Stimulated activated CD8-positive, alpha-beta memory T cell treated with anti-CD3 and anti-CD28 coated beads, Interleukin-4, amount 100 ng/mL, for 1 hour (primary cell): ENCODE measurements at places on chromosomes 1 and 21.

- no peak for DNase-seq
These were observed 223.1 kb downstream of the NPHP4 start for GRCh38 chr1:5769146-5769545.

- DNase-seq, result no peak
These were observed 47.0 kb downstream of the NAV1 start for GRCh38 chr1:201585901-201586300.

GRCh38 chr1:229572286-229572685 lies 13.8 kb upstream of the ABCB10 start:
- no peak for DNase-seq

GRCh38 chr1:163094182-163094581 lies 25.0 kb downstream of the RGS4 start:
- no peak for DNase-seq

DNA sequence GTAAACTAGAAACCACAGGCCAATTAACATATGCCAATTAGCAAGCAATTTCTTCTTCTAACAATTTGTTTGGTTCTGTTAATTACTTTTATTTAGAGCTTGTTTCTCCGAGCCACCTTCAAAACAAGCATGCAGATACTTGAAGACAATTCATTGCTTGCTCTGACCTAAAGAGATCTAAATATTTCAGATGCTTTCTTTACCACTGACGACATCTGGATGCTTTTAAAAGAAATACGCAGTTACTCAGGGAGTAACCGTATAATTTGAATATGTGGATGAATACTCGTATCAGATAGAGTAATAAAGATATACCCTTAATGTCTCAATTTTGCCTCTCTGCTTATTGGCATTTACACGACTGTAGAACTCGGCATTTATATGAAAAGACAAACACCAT lies 390.0 kb downstream of the DISC1 start:
- no peak for DNase-seq

- no peak for DNase-seq
These were observed 45.9 kb downstream of the PIK3R3 start for GRCh38 chr1:46086576-46086975.

DNA sequence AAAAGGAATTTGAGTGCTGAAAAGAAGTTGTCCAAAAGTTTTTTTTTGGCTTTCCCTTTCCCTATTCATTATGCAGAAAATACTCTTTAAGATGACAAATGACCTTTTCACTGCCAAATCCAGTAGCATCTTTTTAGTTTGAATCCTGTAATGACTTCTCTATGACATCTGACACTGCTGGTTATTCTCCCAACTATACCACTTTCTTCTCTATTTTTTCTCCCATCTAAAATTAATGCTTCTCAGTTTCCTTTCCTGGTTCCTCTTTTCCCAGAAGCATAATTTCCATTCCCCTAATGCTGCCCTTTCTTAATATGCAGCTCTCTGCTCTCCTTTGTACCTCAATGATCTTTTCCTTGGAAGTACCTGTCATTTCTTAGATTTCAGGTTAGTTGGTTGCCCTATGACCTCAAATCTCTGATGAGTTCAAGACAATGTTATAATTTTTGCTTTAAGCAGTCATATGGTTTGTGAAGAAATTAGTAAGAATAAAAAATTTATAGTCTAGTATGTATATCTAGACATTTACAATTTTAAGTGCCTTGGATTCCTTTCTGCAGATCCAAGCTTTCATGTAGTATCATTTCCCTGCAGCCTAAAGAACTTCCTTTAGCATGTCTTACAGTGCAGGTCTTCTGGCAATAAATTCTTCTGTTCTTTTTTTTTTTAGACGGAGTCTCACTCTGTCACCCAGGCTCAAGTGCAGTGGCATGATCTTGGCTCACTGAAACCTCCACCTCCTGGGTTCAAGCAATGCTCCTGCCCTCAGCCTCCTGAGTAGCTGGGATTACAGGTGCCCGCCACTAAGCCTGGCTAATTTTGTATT lies 150.8 kb downstream of the CDC42BPA start:
- DNase-seq, result no peak

GRCh38 chr1:74468982-74469603 lies 43.3 kb downstream of the LRRC53 start:
- no peak for DNase-seq

- no peak for DNase-seq
These were observed 23.9 kb downstream of the RNF2 start for GRCh38 chr1:185069202-185069772.

GRCh38 chr1:109250454-109251276 lies 1.3 kb downstream of the CELSR2 start:
- DNase-seq, result no peak

DNA sequence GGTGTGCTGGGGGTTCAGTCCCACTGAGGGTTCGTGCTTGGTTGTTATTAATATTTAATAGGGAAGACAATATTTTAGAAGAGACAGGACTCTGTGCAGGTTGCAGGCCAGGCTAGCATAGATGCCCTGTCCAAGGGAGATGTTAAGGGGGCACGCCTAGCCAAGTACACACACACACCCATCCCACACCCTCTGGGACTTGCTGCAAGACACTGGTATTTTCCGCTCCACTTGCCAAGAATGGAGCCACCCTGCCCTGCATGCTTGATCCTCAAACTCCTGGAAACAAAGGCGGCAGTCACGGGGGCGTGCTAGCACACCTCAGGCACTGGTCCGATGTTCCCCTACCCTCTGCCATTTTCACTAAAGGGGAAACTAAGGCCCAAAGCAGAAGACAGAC lies 99.1 kb downstream of the MRPL37 start:
- DNase-seq, result no peak

DNA sequence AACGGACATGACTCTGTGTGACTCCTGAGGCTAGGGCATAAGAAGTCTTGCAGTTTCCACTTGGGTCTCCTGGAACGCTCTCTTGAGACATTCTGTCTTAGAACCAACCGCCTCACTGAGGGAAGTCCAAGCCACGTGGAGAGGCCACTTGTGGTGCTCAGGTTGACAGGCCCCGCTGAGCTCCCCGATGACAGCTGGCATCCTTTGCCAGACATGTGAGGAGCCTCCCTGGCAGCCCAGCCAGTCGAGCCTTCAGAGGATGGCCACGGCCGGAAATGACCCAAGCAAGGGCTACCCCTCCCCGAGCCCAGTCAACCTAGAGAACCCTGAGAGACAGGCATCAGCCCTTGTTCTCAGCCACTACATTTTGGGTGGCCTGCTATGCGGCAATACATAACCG lies 20.7 kb downstream of the PLEKHA6 start:
- no peak for DNase-seq

DNA sequence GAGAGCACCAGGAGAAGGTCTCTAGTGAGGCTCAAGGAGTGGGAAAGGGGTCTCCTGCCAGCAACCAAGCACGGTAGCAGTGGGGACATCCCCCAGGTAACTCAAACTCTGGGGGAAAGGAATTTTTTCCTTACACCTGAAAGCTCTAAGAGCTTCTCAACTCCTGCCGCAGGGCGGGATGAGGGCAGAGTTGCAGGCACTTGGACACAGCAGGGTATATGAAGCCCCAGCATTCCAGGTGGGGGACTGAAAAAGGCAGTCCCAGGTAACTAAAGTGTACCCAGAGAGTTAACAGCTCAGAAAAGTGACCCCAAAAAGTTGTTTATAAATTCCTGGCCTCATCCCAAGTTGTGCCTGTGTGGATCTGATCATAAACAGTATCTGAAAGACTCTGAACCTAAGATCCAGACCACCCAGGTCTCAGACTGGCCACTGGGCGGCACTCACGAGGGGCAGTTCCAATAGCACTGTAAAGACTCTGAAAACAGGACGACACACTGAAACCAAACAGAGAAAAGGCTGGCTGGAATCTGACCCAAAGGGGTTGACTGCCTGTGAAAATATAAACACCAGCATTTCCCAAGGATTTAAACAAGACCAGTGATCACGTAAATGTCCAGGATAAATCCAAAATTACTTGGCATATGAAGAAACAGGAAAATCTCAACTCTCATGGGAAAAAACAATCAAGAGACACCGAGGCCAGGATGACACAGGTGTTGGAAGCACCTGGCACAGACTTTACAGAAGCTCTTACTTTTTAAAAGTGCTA lies 47.5 kb downstream of the HSF2BP start:
- DNase-seq, result no peak

DNA sequence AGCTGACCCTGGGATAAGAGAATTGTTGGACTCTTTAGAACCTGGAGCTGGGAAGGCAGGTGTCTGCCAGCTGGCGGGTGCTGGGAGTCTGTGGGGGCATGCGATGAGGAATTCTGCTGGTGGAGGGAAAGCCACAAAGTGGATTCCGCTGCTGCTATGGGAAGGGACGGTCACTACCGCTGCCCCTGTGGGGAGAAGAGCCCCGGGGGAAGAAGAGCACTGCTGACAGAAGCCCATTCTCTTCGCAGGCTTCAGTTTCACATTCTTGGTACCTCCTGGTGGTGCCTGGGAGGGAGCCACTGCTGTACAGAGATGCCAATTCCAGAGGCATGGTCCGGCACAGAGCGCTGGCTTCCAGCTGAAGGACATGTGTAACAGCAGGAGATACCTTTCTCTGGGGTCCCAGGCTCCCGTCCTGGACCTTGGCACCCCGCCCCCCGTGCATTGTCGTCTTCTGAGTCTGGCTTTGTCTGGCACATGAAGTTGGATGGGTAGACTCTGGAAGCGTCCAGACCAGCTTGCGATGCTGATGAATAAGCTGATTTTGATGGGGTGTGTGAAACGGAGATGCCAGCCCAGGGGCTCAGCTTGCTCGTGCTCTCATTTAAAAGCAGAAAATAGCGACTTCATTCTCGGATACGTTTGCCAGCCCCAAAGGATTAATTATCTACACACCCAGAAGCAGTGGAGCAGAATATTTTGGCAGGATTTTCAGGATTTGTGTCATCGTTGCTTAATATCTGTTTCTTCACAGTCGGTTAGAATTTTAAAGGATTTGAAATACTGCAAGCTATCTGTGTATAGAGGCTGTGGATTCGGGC lies 13.2 kb downstream of the PDXK start:
- no peak for DNase-seq

GRCh38 chr1:57850176-57850940 lies 426.5 kb upstream of the DAB1 start:
- no peak for DNase-seq

GRCh38 chr1:107459204-107459904 lies 318.5 kb downstream of the NTNG1 start:
- DNase-seq, result no peak

DNA sequence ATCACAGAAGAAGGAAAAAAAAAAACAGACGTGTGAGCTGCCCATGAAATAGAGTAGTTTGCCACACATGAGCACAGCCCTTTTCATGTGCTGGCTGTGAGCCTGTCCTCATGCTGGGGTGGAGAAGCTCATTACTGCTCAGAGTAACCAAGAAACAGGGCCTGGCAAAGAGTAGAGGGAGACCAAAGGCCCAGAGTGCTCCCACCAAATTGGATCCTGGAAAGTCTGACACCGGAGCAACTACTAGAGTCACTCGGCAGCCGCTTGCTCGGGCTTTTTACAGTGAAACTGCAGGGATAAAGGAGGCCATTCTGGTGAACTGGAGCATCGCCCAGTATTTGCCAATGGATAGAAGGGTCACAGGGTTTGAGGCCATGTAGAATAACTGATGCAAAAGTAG lies 64.4 kb upstream of the BARHL2 start:
- no peak for DNase-seq
